A549 (cell line): ENCODE measurements at places on chromosomes 1 and 21. TPM values are rescaled to one million over a fixed set of nuclear protein-coding genes. Genes with fewer than 3 reads are reported as not detected.

LCE2B gene
- polyA plus RNA-seq, result not detected in 3 replicates

KRTAP19-3 gene
- not detected in 3 replicates for polyA plus RNA-seq

OR2T33 gene
- polyA plus RNA-seq, result not detected in 3 replicates

PRMT6 gene
- not detected in 3 replicates for polyA plus RNA-seq

LEFTY1 gene
- polyA plus RNA-seq, result 0.10 to 0.32 TPM (median 0.24 TPM) in 3 replicates

KDF1 gene
- not detected in 3 replicates for polyA plus RNA-seq

S100A9 gene
- polyA plus RNA-seq, result 1.7 to 4.6 TPM (median 3.1 TPM) in 3 replicates

EFNA3 gene
- 2.0 to 3.2 TPM (median 2.7 TPM) in 3 replicates for polyA plus RNA-seq

PCP4 gene
- polyA plus RNA-seq, result not detected in 3 replicates

ORC1 gene
- polyA plus RNA-seq, result 17.7 to 18.9 TPM (median 18.2 TPM) in 3 replicates

ITGB2 gene
- 0.34 to 0.54 TPM (median 0.46 TPM) in 3 replicates for polyA plus RNA-seq

CENPS gene
- polyA plus RNA-seq, result 27.0 to 28.7 TPM (median 27.3 TPM) in 3 replicates

SPRR2F gene
- not detected in 3 replicates for polyA plus RNA-seq

SETSIP gene
- polyA plus RNA-seq, result 0.23 to 0.54 TPM (median 0.28 TPM) in 3 replicates

LIN28A gene
- 0.03 TPM in 1 of 3 replicates, not detected in the others for polyA plus RNA-seq

KIAA1614 gene
- polyA plus RNA-seq, result 0.53 to 0.84 TPM (median 0.64 TPM) in 3 replicates

MTARC2 gene
- polyA plus RNA-seq, result 11.1 to 14.6 TPM (median 13.5 TPM) in 3 replicates
